Cortex of kidney (tissue), 1 donor: ENCODE measurements at places on chromosomes 6 and 20.

GRCh38 chr6:41371992-41372831 is 36.8 kb downstream of the NCR2 start:
- no peak for DNase-seq

- no peak for DNase-seq
Measured at GRCh38 chr20:23207826-23208540, 121.9 kb upstream of the CD93 start.

GRCh38 chr20:539191-539590 is 4.4 kb downstream of the CSNK2A1 start:
- DNase-seq, result no peak

- no peak for DNase-seq
Measured at GRCh38 chr6:75170691-75171560, 34.9 kb downstream of the COL12A1 start.

DNA sequence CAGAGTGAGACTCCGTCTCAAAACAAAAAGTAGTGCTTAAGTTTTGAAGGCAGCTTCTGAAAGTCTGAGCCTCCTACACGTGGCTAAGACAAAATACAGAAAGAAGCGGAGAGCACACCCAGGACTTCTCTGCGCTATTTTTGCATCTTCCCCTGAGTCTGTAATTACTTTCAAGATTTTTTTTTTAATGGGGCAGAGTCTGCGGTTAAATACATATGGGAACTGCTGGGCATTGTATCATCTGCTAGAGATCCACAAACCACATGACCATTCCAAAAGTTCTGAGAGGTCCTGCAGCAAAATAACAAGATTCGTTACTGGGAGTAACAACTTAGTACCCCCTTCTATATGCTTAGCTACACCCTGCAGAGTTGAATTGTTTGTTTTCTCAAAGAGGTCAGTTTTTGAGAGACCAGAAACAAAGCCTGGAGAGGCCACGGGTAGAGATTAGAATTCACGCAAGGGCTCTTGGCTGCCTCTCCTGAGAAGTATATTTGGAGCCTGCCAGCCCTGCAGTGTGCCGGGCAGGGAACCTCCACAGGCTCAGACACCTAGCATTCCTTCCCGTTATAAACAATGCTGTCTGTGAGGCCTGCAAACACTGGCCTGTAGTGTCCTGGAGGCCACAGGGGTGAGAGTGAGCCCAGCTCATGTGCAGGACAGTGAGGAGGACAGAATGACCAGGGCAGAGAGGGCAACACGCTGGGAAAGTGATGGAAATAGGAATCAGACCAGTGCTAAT is 48.2 kb upstream of the FAM50B start:
- DNase-seq, result no peak

DNA sequence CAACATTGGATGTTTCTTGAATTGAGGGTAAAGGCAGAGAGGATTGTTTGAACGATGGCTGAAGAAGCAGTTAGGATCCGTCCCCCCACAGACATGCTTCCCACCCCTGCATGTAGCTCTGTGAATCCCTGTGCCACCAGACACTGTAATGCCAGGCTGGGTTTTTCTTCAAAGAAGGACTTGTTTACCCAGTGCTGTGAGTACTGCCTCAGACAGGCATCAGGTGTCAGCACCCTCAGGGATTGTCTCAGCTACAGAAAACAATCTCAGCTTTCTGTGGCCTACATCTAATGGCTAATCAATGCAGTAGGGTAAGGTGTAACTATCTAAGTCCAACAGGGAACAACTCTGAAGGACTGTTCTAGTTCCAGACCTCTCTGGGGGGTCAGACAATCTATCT is 853.0 kb upstream of the EPHA7 start:
- DNase-seq, result no peak

DNA sequence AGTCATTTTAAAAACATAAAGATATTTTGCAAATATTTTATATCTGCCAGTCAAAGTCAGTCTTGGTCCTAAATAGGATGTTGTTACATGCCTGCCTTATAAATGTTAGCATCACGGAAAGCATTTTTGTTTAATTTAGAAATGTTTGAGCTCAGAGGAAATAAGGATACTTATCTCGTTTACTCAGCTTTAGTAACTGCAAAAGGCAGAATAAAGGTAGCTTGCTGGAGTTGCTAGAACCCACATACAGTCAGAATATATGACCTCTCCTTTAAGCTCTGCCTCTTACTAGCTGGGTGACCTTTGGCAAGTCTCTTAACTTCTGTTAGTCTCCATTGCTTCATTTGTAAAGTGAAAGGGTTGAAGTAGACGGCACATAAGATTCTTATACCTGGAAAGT is 867.3 kb downstream of the KIF16B start:
- no peak for DNase-seq

DNA sequence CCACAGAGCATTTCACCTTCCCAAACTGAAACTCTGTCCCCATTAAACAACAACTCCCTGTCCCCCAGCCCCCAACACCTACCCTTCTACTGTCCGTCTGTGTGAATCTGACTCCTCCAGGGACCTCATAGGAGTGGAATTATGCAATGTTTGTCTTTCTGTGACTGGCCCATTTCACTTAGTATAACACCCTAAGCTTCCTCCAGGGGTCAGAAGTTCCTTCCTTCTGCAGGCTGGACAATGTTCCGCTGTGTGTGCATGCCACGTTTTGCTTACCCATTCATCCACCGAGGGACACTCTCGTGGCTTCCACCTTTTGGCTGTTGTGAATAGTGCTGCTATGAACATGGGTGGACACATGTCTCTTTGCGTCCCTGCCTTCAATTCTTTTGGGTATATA is 37.6 kb upstream of the MPC1 start:
- DNase-seq, result no peak

GRCh38 chr20:37574199-37574890 is 46.7 kb upstream of the BLCAP start:
- DNase-seq, result no peak

- DNase-seq, result no peak
Measured at GRCh38 chr6:146543940-146544615, 445 bp downstream of the RAB32 start.

DNA sequence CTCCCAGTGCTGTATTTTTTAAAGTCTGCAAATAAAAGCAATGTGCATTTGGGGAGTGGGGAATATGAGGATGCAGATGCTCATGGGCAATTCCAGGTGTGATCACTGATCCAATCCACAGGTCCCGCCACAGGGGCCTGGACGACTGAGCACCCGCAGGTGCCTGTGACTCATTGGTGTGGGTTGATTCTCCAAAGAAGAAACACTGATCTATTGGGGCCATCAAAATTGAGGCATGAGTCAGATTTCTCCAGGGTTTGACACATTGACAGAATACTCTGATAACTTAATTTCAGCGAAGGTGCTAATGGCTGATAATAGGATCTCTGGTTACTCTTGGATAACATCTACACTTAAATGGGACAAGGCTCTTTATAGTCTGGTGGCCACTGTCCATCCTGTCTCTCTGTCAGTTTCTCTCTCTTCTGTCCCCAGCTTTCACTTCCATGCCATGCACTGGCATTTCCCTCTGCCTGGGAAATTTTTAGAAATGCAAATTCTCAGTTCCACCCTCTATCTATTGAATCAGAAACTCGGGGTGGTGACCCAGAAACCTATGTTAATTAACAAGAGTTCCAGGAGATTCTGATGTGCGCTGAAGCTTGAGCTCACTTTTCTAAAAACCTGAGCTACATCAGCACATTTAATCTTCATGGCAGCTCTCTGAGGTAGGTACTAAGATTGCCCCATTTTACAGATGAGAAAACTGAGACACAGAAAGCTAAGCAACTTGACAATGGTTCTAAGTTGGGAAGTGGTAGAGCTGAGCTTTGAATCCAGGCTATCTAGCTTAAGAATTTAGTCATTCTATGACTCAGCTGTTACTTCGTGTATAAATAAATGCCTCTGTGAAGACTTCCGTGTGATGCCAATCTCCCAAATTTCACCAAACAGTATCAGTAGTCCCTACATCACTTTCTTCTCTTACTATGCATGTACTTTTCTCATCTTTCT is 10.2 kb upstream of the RCAN2 start:
- no peak for DNase-seq

- no peak for DNase-seq
Measured at GRCh38 chr6:97189767-97190166, 93.2 kb downstream of the MMS22L start.

DNA sequence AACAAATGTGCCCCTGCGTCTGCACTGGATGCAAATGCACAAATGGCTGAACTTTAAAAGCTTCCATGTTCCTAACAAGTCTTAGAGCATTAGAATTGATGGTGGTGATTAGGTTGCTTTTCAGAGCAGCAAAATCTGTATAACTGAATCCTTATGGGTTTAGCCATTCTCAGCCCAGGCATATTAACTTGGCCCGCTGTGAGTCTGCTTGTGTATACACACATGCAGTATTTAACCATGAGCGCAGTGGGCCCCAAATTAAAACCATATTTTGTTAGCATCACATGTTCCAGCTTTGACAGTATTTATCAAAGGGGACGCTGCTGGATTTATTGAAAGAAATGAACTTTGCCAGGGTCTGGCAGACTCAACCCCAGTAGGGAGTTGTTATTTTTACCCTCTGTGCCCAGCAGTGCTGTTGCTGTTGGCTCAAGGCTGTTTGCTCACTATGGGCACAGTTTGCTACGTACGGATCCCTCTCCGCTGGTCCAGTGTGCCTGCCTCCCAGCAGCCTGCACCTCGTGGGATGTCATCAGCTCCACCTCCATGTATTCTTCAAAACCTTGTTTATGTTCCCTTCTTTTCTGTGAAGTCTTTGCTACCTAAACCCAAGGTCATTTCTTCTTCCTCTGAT is 144.7 kb downstream of the QRSL1 start:
- no peak for DNase-seq

DNA sequence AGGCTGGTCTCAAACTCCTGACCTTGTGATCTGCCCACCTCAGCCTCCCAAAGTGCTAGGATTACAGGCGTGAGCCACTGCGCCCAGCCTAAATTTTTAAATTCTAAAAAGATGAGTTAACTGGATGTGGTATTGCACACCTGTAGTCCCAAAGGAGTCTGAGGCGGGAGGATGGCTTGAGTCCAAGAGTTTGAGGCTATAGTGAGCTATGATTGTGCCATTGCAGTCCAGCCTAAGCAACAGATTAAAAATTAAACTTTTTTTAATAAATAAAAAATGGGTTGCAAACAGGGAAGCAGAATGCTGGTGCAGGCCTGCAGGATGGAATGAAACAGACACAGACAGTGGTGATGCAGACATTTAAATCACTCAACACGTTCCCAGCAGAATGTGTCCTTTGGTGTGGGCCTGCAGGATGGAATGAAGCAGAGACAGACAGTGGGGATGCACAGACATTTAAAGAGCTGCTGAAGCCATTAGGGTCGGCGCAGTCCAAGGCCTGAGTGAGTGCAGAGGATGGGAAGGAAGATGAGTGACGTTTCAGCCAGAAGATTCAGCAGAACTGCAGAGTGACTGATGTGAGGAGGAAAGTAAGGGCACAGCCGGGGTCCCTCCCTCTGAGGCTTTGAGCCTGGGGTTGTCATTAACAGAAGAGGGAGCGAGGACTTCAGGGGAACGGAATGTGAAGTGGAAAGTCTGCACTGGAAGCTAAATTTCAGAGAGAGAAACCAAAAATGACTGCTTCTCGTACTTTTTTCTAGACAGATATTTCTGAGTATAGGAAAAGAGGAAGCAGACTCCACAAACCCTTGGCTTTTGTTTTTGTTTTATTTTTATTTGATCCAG is 117.5 kb downstream of the RIN2 start:
- DNase-seq, result no peak

DNA sequence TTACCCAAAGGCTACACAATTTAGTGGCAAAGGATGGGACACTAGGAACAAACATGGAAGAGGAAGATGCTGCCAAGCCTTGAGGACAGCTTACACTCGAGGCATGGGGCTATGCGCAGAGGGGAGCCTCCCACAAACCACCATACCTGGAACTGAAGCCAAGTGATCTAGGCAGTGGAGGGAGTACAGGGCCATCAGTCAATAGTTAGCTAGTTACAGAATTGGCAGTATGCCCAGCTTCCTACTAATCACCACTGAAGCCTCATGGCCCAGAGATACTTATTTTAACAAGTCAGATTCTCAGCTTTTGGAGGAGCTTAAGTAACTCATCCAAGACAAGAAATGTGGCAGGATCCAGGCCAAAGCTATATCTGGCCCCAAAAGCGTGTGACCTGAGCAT is 226.6 kb upstream of the MOCS1 start:
- DNase-seq, result no peak

- no peak for DNase-seq
Measured at GRCh38 chr20:14677455-14677854, 340.0 kb upstream of the FLRT3 start.

GRCh38 chr6:157019115-157019641 is 242.0 kb downstream of the ARID1B start:
- DNase-seq, result no peak

GRCh38 chr6:35403544-35404442 is 48.3 kb upstream of the FANCE start:
- DNase-seq, result no peak

GRCh38 chr20:2752567-2753460 is 47.6 kb downstream of the CPXM1 start:
- DNase-seq, result no peak

DNA sequence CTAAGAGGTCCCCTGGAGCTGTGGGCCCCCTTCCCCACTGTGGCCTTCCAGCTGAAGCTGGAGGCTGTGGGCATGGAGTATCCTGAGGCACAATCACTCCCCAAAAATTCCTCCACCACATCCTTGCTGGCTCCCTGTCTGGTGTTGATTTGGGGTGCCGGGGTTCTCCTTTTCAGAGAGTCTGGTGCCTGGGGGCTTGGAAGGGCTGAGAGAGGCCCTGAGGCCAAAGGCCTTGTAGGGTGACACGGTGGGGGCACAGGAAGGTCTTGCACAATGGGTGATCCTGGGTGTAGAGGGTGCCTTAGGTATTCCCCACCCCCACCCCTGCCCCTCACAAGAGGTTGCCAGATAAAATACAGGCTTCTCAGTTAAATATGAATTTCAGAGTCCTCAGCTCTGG is 33.2 kb upstream of the VEGFA start:
- no peak for DNase-seq

DNA sequence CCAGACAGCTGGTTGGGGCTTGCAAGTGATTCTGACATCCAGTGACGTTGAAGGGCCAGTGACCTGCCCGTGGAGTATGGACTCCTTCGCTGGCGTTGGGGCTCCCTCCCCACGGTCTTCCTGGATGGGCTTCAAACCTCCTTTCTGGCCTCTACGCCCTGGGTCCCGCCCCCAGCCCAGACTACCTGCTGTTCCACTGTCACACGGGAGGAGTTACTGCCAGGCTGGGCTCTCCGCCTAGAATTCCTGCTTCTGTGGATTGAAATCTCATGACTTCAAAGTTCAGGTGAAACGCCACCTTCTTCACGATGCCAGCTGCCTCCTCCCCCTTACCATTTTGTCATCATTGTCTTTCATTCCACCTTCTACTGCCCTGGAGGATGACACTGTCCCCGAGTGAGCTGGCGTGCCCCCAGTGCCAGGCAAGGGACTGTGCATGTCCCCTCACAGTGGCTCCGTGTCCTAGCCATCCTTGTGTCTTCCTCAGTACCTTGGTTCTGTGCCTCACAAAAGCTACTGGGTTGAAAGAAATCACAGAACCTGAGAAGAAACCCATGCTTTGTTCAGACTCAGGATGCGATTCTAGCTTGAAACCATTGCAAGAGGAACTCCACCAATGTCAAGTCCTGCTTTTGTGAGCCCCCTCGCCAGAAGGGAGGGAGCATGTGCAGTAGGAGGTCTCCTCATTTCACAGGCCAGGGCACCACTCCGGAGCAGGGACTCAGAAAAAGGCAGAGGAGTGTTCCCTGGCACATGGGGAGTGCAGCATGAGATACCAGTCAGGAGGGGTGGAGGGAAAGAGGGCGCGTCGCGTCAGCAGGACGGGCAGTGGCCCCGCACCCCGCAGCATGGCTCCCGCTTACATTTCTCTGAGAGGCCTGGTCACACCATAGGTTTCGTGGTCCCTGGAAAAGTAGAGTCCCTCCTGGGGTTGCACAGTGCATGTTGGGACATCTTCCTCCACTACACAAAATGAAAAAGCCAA is 11.0 kb upstream of the IRF4 start:
- DNase-seq, result no peak
